Esophagus squamous epithelium (tissue), 5 donors: ENCODE measurements at places on chromosomes 13 and 19. TPM values are rescaled to one million over a fixed set of nuclear protein-coding genes. Genes with fewer than 3 reads are reported as not detected.

- no peak for DNase-seq
- H3K27ac ChIP-seq, result peak overlapping the region; percentile 45
- H3K36me3 ChIP-seq, result no peaks in the 10 kb centered on the region
- no peaks in the 10 kb centered on the region for H3K27me3 ChIP-seq
- H3K4me1 ChIP-seq, result no peaks in the 10 kb centered on the region
These were observed 122.0 kb downstream of the ENOX1 start for GRCh38 chr13:43664700-43665191.

Gene ARRDC5
- total RNA-seq, result 0.38 TPM

Gene KIR2DL3
- total RNA-seq, result not detected

DNA sequence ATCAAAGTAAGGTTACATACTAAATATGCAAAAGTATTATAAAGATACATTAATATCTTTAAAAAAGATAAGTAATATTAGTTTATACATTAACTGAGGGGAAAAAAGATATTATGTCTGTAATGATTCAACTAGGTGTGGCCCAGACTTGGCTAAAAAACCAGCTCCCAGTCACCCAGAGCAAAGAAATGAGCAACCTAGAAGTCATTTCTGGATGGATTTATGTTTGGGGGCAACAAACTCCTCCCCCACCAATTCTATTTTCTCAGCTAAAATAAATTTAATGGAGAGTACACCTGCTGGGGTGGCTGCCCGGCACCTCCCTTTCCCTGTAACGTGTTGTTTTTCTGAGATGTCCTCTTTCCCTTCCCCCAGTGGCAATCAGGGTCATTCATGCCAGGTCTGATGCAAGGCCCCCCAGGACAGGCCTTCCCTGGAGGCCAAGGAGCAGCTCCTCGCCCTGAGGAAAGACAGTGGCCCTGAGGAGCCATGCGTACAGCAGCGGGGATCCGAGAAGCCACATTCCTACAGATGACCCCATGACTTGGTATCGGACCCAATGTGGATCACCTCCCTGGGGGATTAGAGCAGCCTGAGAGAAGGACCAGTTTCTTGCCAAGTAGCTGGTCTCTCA, 78.6 kb upstream of the DOCK9 start:
- no peaks in the 10 kb centered on the region for H3K27me3 ChIP-seq
- no peaks in the 10 kb centered on the region for H3K36me3 ChIP-seq
- H3K4me3 ChIP-seq, result no peak overlapping the region
- DNase-seq, result no peak

DNA sequence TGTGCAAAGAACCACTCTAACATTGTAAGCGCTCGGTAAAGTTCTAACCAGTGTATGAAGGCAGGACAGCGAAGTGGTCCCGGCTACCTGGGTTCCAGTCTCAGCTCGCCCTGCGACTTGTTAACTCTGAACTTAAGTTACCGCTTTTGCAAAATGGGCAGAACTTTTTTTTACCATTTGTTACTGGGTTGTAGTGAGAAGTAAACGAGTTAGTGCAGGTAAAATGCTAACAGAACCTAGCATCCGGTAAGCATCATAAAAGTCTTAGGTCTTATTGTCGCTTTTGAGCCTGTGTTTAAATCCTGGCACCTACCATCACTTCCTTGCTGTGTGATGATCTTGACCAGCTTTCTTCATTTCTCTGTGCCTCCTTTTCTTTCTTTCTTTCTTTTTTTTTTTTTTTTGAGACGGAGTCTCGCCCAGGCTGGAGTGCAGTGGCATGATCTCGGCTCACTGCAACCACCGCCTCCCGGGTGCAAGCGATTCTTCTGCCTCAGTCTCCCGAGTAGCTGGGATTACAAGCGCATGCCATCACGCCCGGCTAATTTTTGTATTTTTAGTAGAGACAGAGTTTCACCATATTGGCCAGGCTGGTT, 734 bp upstream of the TRMT1 start:
- DNase-seq, result no peak
- no peaks in the 10 kb centered on the region for H3K27me3 ChIP-seq
- peak overlapping the region; percentile 86 for H3K27ac ChIP-seq
- H3K36me3 ChIP-seq, result no peaks in the 10 kb centered on the region

Gene CEACAM7
- total RNA-seq, result 51.5 TPM
